Mesendoderm (in vitro differentiated cells): ENCODE measurements at places on chromosomes 7 and 10.

DNA sequence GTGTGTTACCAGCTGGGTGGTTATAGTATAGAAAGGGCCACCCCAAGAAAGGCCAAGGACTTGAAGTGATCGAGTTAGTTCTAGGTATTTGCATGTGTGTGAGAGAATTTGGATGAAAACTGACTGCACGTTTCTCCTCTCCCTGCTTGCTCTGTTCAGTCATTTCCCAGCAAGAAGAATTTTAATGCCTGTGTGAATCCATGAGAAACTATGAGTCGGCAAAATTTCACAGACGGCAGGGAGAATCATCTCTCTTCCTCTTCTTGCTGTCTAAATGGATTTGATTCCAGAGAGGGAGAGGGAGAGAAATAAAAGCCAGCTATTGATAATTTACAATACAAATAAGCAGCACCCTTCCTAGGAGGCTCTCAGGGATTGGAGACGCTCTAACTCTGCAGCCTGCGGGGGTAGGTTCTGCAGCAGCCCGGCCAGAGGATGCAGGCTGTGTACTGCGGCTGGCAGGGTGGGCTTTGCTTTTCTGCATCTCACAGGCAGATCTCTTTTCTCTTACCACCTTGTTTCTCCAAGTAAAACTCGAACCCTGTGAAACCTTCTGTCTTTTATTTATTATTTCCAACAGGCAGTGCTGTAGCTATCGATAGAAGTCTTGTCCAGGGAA lies 183.6 kb downstream of the TCF7L2 start:
- DNase-seq: peak; percentile 37

DNA sequence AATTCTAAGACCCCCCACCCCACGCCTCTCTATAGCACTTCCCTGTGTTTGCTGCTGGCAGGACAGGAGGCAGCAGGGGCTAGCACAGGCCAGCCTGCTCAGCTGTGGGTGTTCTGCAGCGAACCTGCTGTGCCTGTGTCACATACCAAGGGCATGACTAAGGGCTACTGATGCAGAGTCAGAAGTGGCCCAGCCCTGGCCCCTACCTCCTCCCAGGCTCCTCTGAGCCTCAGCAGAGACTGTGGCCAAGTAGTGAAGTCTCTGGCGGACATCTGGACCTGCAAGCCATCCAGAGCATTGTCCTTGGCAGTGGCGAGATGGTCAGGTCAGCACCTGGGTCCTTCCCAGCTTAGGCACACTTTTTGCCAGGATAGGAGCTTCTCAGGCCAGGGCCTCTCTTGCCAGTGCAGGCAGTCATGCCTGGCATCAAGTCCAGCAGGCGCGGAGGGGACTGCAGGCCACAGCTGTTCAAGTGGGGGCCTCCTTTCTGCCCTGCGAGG lies 116.3 kb upstream of the RET start:
- DNase-seq: peak; percentile 78

DNA sequence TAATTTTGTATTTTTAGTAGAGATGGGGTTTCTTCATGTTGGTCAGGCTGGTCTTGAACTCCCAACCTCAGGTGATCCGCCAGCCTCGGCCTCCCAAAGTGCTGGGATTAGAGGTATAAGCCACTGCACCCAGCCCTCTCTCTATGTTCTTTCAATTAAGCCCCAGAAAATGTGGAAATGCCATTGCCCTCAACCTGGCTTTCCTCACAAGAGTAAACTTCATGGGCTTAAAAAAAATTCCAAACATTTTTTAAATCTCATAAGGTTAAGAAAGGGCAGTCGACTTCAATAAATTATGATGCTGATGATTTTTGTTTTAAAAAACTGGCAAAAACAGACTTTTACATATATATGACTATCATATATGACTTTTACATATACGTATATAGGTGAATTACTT lies 107.6 kb downstream of the TES start:
- DNase-seq: no peak

DNA sequence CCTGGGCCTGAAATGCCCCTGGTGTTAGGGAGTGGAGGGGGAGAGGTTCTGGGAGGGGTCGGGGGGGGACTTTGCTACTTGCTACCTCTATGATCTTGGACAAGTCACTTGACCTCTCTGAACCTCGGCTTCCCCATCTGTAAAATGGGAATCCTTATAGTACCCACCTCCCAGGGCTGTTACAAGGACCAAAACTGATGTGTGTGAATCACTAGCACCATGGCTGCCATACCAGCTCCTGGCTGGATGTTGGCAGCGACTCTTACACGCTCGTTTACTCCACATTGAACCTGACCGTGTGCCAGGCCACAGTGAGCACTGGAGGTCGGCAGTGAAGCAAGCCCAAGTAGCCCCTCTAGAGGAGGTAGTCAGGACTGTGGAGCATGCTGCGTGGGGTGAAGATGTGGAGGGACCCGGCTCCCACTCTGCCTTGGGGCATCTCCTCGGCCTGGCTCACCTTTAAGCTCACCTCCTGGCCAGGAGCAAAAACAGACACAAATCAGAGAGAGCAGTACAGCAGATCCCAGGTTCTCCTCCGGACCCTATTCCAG lies 28.9 kb downstream of the PPIF start:
- no peak for DNase-seq

GRCh38 chr7:79489371-79489770 lies 35.9 kb upstream of the MAGI2 start:
- DNase-seq: no peak

GRCh38 chr10:114879541-114880158 lies 58.1 kb downstream of the FHIP2A start:
- peak; percentile 80 for DNase-seq

DNA sequence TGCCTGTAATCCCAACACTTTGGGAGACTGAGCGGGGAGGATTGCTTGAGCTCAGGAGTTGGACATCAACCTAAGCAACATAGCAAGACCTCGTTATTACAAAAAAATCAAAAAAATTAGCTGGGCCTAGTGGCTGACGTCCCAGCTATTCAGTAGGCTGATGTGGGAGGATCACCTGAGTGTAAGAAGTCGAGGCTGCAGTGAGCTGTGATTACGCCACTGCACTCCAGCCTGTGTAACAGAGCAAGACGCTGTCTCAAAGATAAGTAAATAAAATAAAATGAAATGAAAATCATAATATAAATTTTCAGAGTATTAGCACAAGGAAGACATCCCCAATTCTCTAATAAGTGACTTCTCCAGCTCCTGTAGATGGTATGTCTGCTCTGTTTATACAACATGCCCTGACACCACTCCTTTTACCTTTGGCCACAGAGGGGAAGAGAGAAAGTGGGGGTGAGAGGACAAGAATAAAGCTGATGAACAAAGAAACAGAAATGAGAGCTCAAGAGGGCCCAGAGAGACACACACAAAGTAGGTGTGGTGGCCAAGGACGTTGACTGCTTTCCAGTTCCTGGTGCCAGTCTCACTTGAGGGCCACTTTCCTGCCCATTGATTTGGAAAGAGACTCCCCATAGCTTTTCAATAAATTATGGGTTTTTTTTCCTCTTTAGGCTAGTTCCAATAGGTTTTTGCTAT lies 62.9 kb downstream of the PTTG1IP2 start:
- DNase-seq: no peak

DNA sequence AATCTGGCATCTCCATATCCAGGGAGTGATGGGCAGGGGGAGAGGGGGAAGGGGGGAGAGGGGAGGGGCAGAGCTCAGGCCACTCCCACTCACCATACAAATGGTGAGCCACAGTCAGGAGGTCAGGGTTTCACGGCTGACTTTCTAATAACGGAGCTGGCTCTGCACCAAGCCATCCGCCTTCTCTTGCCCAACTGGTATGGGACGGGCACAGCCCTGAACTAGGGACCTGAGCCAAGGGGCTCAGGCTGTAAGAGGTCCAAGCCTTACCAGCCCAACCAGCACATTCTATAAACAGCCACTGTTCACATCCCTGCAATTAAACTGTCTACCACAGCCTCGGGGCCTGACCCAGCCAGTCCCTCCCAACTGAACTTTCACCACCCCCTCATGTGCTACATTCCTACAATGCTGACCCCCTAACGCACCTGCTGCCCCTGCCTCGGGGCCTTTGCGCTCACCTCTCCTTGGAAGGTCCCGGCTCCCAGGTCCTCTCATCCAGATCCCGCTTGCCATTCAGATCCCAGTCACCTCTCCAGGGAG lies 32.5 kb downstream of the RGS10 start:
- DNase-seq: no peak

- no peak for DNase-seq
Measured at GRCh38 chr7:85234730-85235129, 47.9 kb upstream of the SEMA3D start.

GRCh38 chr7:41912851-41913567 lies 210.1 kb upstream of the INHBA start:
- DNase-seq: no peak
